ENCODE measurements at places on chromosomes 6 and 20.

- no peak for DNase-seq
Measured at GRCh38 chr6:170295510-170296422, 4.9 kb upstream of the DLL1 start.

DNA sequence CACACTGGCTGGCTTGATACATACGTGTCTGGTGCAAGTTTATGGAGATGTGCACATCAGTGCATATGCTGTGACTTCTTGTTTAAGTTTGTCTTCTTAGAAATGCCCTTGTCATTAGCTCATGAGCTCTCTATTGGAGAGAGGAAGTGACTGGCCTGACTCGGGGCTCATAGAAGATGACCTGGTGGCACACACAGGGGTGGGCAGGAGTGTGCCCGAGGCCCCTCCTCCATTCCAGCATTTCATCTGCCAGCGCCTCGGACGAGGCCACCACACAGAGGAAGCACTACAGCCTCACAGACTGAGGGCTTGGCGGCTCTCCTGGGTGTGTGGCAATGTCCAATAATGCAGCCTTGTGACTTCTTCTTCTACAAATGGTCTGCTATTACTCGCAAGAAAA is 109.7 kb downstream of the FAM120B start:
- DNase-seq: no peak

DNA sequence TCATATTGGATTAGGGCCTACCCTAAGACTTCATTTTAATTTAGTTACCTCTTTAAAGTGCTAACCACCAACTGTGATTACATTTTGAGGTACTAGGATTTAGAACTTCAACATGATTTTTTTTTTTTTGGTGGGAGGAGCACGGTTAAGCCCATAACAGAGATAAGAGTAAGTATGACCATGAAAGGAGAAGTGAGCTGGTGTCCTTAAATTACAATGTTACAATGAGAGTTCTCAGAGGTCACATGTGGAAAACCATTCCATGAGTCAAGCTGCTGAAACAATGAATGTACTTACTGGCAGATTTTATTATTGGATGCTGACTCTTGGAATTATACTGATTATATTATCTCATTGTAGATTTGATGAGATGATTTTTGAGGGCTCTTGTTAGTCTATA is 779.3 kb upstream of the CITED2 start:
- DNase-seq: no peak

DNA sequence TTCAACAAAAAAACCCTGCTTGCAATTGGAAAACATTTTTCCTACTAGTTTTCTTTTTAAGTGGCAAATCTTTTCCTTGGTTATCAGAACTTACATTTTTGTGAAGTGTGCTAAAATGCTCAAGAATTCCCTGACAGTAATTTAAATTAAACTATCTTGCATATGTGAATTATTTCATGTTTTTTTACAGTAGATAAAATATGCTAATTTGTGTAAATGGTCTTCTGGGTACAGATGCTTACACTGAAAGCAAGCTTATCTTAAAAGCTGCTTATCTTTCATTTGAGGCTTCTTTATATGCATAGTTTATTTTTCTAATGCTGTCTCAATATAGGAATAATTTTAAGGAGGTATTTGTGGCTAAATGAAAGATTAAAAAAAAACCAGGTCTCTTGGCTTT is 403.0 kb upstream of the FLRT3 start:
- no peak for DNase-seq

GRCh38 chr6:35044145-35044745 is 96.9 kb downstream of the TCP11 start:
- no peak for DNase-seq

DNA sequence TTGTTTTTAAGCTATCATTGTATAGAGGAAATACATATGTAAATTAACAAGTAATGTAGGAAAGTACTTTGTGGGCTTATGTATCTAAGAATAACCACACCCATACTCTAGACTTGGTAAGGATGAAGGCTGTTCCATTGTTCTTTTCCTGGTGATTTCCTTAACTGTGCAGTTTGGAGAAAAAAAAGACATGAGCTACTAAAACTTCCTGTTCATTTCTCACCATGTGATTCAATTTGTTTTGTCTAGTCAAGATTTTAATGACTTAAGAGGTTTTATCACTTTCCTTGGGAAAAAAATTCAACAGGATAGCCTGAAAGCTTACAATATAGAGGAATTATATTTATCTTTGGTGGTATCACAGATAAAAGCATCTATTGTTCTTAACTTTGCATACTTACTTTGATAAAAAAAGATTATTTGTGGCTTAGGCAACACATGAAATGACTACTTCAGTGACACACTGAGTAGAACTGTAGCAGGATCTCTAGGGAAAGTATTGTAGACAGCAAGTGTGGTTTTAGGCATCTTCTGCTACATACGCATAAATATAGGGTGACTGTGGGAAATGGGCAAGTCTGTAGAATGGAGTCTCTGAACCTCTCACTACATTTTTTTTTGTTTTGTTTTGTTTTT is 80.3 kb downstream of the GJA1 start:
- no peak for DNase-seq

- no peak for DNase-seq
Measured at GRCh38 chr6:20058912-20059311, 153.4 kb downstream of the MBOAT1 start.

DNA sequence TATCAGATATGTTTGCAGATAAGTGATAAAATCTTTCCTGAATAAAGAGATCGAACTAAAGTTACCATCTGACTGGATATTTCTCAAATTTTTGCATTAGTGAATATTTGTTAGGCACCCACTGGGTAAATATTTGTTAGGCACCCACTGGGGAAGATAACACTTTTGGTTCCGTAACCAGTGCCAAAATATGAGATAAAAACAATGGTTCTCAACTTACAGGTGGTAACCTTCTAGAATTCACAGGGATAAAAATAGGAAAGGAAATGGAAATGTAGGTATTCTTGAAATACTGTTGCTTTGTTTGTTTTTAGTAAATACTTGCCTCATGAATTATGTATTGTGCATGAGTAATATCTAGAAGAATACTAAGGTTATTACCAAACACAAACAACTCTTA is 245.0 kb upstream of the KHDRBS2 start:
- no peak for DNase-seq

DNA sequence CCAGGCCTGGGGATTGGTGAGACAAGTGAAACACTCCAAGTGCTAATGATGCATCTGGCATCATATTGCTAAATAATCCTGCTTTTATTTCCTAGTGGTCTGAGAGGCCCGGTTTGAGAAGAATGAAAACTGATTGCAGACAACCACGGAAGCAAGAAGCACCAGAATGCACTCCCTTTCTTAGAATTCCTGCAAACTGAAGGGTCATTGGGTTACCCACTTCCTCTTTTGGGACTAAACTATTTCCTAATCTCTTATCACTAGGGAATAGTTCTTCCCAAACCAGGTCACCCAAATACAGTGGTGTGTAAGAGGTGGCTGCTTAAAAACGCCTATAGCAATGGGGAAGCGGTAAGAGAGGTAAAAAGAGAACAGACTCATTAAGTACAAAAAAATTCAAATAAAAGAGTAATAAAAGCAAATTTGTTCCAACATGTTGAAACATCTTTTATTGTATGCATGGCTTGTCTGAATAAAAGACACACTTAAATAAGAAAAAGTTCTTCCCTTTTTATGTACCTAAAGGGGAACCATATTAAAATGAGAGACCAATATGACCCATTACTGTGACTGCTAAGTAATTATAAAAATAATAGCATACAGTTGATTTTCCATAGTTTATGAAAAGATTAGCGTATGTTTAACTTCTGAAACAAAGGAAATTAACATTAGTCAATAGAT is 125.8 kb downstream of the MYB start:
- no peak for DNase-seq

GRCh38 chr20:7971536-7972280 is 31.4 kb upstream of the HAO1 start:
- DNase-seq: no peak

DNA sequence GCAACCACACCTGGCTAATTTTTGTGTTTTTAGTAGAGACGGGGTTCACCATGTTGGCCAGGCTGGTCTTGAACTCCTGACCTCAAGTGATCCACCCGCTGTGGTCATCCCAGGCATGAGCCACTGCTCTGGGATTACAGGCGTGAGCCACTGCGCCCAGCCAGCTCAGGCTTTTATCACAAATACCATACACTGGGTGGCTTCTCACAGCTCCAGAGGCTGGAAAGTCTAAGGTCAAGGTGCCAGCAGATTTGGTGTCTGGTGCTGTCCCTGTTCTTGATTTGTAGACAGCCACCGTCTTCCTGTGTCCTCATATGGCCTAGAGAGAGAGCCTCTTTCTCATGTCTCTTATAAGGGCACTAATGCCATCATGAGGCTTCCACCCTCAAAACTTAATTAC is 25.9 kb downstream of the SHLD1 start:
- no peak for DNase-seq

GRCh38 chr6:169950558-169950957 is 199.1 kb downstream of the ERMARD start:
- no peak for DNase-seq

GRCh38 chr20:4592316-4593148 is 129.2 kb upstream of the PRND start:
- peak; percentile 12 for DNase-seq

GRCh38 chr6:153032255-153032882 is 29.9 kb upstream of the MTRF1L start:
- DNase-seq: no peak

DNA sequence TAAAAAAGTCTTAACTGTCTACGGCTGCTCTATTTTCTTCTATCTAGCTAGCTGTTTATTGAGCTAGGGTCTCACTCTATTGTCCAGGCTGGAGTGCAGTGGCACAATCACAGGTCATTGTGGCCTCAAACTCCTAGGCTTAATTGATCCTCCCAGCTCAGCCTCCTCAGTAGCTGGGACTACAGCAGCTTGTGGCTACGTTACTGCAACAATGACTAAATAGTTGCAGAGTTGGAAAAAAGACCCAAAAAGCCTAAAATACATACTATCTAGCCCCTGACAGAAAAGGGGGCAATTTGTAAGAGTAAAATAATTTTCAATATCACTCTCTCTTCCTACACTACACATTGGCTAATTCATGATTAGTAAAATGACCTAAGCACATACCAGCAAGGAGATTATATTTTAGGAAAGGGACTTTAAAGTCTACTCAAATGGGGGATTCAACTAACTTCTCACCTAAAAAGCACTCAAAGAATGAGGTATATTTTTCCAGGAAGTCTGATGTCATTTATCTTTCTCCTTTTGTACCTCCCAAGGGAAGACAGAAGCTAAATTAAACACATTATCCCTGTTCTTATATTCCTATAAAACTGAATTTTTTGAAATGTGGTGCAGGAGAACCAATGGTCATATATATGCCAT is 82.8 kb downstream of the ZMYND8 start:
- no peak for DNase-seq

GRCh38 chr20:2922957-2923356 is 49.7 kb downstream of the PTPRA start:
- no peak for DNase-seq

- DNase-seq: no peak
Measured at GRCh38 chr20:38272398-38272797, 11.9 kb upstream of the KIAA1755 start.

GRCh38 chr6:21033575-21034026 is 499.3 kb downstream of the CDKAL1 start:
- no peak for DNase-seq

- DNase-seq: no peak
Measured at GRCh38 chr6:19637010-19637409, 200.2 kb upstream of the ID4 start.

DNA sequence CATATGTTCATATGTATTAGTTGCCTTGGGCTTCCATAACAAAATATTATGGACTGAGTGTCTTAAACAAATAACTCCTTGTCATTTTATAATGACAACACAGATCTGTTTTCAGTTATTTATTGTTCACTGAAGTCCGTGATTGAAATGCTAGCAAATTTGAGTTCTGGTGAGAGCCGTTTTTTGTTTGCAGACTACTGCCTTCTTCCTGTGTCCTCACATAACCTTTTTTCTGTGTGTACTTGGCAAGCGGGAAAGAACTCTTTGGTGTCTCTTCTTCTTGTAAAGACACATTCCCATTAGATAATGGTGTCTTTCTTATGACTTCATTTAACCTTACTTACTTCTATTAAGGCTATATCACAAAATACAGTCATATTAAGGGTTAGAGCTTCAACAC is 482.9 kb upstream of the EYS start:
- no peak for DNase-seq

DNA sequence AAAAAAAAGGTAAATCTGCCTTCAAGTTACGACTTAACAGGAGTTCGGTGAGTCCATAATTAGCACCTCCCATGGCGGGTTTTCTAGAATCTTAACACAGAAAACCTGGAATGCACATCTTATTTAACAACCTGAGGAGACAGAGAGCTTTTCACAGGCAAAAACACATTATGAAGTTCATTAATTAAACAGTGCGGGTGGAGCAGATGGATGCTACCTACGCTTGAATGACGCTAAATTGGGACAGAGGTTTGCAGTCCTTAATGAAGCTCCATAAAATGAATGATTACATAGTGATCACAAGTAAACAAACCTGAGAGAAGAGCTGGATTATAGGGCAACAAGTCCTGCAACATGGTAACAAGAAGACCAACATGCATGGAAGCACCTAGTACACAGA is 81.0 kb downstream of the INSM1 start:
- DNase-seq: no peak

GRCh38 chr6:157513004-157513603 is 132.1 kb downstream of the ZDHHC14 start:
- no peak for DNase-seq

DNA sequence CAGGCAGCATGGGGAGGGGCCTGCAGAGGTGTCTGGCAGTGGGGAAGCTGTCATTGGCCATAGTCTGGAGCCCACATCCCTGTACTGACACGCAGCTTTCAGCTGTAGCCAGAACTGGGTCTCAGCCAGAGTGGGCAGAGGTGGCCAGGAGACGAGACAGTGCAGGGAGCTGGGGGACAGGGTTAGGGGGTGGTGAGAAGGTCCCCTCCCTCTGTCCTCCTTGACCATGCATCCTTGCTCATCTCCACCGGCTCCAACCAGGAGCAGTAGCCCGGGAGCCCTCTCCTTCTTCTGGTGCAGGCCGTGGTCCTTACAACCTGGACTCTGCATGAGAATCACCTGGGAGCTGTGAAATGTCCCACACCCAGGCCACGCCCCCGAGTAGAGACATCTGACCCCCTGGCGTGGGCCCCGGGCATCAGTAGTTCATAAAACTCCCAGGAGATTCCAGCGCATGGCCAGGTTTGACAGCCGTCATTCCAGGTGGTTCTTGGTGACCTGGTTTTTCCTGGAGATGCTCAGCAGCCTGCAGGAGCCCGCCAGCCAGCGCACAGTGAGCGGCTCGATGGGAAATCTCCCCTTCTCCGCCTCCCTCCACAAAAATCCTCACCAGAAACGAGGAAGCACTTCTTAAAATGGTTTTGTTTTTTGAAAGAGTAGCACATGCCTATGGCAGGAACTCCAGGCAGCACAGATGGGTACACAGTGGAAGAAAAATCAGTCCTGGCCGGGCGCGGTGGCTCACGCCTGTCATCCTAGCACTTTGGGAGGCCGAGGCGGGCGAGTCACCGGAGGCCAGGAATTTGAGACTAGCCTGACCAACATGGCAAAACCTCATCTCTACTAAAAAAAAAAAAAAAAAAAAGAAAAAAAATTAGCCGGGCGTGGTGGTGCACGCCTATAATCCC is 56.2 kb downstream of the ADNP start:
- no peak for DNase-seq

All from stimulated activated CD8-positive, alpha-beta memory T cell treated with anti-CD3 and anti-CD28 coated beads, Interleukin-2, amount 100 ng/mL, for 1 hour (primary cell).